ENCODE measurements at places on chromosomes 12 and 14.
A peak's percentile ranks its signal among the peaks of the same experiment; 100 is the strongest.

GRCh38 chr14:94423453-94424056 is 29.0 kb downstream of the SERPINA11 start:
- DNase-seq, result peak; percentile 68

GRCh38 chr14:61939776-61940175 is 177.6 kb downstream of the SNAPC1 start:
- no peak for DNase-seq

DNA sequence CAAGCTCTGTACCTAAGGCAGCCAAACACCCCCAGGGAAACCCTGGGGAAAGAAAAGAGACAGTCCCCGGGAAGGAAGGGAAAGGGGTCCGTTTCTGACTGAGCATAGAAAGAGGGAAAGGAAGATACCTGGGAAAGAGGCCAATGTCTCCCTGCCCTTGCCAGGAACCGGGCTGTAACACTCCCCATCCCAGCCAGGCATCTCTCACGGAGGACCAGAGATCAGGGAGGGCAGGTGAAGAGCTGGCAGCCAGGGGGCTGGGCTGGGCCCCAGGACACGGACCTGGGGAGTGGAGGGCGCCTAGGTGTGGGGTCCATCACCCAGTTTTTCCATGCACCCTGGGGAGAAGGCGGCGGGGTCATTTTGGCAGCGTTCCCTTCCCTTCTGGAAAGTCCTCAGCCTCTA is 18.9 kb upstream of the PLEKHH1 start:
- no peak for DNase-seq

GRCh38 chr12:58396239-58396638 is 454.9 kb downstream of the ATP23 start:
- DNase-seq, result no peak

- DNase-seq, result peak; percentile 47
Measured at GRCh38 chr12:19431407-19432308, 7.6 kb upstream of the AEBP2 start.

GRCh38 chr12:78530100-78530765 is 334.3 kb upstream of the SYT1 start:
- peak; percentile 78 for DNase-seq

DNA sequence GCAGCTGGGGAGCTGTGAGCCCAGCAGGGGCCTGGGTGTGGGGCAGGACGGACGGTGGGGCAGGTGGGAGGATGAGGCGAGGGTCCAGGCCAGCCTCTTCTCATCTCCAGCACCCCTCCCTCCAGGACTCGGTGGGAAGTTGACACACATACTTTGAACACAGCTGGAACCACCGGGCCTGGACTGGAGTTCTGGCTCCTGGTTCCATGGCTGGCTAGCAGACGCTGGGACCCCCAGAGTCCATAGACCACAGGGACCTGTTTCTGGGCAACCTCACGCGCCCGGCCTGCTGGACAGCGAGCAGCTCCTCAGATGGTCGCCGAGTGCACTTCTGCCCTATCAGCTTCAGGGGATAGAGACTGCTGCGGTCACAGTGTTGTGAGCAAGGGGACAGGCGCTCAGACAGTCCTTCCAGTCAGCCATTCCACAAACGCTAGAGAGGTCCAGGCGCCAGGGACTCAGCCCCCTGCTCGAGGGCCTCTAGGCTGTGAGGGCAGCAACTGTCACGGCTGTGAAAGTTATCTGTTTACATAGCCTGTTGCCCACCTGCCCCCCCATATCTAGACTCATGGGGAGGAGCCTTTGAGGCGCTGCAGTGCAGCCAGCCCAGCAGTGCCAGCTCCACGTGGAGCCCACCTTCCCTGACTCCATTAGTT is 25.2 kb downstream of the TCHP start:
- no peak for DNase-seq
